ENCODE measurements at places on chromosomes 1 and 21.

- no peak for DNase-seq
Measured at GRCh38 chr1:243718022-243718421, 132.0 kb downstream of the AKT3 start.

GRCh38 chr1:20413136-20413775, 72.8 kb downstream of the CAMK2N1 start:
- no peak for DNase-seq

DNA sequence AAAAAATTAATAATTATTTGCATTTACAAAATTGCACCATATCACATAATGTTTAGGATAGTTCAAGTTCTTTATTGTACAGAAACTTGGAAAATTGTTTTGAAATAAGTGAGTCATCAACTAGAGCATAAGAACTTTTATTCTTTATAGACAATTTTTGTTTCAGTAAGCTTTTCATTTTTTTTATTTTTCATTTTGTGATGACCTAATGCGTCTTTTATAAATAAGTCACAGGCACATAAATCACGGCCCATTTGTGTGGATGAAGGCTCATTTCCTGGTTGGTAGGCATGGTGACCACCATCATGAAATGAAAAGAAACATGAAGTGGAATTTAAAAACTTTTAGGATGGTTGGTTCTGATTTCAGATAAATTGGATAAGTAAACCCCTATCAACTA, 39.3 kb downstream of the SPAG17 start:
- no peak for DNase-seq

- no peak for DNase-seq
Measured at GRCh38 chr1:89812992-89813391, 7.8 kb upstream of the LRRC8D start.

DNA sequence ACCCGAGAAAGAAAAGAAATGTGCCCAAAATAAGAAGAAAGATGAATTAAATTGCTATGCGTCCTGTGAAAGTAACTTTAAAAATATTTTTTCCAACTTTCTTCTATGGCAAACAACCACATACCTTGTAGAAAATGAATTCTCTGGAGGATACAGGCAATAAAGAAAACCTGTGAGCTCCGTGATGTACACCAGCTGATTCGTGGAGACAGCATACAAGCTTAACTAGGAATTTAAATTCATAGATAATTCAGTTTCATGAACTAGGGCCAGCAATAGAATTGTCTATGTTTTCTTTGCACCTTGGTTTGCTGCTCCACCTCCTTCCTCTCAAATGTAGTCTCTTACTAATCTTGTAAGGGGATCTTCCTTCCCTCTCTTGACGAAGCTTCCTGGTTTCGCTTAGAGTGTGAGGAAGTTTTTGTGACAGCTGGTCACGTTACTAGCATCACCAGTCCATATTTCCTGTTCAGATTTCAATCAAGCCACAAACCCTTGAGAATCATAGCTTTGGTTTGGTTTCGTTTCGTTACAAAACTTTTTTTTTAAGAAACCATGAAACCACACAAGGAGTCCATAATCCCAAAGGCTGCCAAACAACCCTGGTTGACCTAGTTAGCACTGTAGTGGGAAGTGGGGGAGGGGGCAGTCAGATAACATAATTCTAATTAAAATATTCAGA, 35.8 kb downstream of the GREM2 start:
- peak; percentile 22 for DNase-seq

GRCh38 chr21:29195981-29196669, 65.7 kb downstream of the MAP3K7CL start:
- DNase-seq = peak; percentile 83

DNA sequence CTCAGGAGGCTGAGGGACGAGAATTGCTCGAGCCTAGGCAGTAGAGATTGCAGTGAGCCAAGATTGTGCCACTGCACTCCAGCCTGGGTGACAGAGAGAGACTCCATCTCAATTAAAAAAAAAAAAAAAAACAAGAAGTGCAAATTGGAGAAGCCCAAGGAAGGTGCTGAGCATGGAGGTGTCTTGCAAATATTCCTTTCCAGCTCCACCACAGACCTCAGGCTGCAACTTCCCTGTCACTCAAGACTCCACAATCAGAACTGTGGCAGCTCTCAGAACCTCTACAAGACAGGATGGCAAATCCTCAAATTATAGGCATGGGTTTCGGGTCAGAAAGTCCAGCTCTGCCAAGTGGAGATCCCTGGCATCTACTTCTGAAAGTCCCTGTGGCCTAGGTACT, 104.4 kb upstream of the TIAM1 start:
- DNase-seq = no peak

GRCh38 chr1:7393136-7393535, 378.0 kb upstream of the VAMP3 start:
- DNase-seq = no peak

- no peak for DNase-seq
Measured at GRCh38 chr1:153253076-153253475, 6.4 kb upstream of the LORICRIN start.

GRCh38 chr1:180842491-180843275, 70.0 kb upstream of the KIAA1614 start:
- DNase-seq = no peak

DNA sequence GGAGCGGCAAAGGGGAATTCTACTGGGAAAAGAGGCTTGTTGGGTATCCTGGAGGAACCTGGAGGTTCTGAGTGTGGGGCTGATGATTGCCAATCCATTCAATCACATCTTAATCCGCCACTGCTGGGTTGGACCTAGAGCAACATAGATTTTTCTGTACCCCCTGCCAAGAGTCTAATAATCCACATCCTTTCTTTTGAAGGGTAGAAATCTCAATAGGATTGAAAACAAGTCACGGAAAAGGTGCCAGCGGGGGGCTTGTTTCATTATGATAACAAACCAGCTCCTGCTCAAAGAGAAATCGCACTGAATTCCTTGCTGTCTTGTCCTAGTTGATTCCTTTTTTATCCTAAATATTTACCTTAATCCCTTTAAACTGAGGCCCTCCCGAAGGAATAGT, 528.5 kb downstream of the ADGRL2 start:
- no peak for DNase-seq

DNA sequence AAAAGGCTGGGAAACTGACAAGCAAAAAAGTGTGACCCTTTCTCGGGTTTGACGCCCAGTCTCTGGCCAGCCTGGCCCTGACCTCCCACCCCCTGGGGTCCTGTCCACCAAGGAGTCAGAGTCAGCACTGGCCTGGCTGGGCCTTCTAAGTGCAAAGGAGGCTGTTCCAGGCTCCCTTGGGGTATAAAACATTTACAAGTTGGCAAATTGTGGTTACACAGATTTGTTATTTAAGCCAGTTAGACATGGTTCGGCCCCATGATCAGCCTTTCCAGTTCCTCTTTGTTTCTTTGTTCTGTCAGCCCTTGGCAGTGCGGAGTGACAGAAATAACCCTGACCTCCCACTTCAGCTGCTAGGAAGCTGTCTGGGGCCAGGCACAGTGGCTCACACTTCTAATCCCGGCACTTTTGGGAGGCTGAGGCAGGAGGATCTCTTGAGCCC, 161.6 kb upstream of the RAB4A start:
- no peak for DNase-seq

DNA sequence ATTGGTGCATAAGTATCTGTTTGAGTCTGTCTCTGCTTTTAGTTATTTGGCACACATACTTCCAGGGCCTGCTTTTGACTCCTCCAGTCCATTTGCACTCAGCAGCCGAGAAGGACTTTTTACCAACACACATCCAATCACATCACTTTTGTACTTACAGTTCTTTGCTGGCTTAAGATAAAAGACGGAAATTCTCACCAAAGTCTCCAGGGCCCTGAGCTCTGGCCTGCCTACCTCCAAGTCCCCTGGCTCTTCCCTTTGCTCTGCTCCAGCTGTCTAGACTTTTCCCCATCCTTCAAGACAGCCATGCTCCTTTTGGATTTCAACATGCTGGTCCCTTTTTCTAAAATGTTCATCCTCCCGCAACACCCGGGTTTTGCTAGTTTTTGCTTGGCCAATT, 2.2 kb upstream of the EVA1C start:
- DNase-seq = no peak

DNA sequence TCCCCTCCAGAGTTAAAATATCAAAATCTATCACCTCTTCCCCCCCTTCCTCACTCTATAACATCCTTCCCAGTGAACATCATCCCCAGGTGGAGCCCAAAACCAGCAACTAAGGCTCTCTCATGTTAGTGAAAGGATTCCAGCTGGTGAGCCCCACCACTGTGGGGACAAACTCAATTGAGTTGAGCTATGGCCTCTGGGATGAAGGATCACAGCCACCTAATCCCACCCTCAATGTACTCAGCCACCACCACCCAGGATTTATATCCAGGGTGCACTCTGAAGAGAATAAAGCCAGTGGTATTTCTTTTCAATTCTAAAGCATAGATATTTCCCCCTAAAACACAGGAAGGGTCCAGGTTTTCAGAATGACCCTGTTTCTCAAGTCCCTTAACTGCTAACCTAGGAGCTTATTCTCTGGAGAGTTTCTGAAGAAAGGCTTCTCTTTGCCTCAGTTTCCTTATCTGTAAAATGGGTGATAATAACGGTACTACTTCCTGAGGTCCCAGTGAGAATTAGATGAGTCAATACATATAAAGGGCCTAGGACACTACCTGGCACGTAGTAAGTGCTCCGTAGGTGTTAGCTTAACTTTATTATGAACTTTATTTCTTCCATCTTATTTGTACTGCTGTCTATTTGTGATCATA, 15.6 kb upstream of the BOLA1 start:
- DNase-seq = no peak

DNA sequence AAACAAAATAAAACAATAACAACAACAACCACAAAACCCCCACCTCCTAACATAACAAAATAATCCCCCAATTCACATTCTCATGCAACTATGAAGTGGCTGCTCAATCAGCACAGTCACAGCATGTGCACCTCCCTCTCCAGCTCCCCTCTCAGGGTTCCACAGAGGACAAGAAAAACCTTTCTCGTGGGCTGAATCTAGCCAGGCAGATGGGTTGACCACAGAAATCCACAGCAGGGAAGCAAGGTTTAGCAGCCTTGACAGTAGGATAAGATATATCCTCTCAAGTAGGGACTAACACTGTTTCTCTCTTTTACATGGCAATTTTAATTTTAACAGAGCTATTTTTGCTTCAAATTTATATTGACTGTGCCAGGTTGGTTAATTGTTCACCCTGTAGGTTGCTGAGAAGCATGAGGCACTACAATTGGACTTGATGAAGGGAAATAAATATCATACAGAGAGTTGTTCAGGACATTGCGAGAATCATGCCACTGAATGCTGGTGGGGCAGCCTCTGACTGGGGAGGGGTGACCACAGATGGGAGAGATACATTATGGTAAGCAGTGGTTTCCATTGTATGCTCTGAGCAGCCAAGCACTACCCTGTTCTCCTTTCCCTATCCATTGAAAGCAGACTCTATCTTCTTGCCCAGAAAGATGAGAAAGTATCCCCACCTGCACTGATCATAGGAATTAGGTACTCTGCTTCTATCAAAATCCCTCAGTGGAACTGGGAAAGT, 535.1 kb downstream of the DPYD start:
- DNase-seq = no peak

DNA sequence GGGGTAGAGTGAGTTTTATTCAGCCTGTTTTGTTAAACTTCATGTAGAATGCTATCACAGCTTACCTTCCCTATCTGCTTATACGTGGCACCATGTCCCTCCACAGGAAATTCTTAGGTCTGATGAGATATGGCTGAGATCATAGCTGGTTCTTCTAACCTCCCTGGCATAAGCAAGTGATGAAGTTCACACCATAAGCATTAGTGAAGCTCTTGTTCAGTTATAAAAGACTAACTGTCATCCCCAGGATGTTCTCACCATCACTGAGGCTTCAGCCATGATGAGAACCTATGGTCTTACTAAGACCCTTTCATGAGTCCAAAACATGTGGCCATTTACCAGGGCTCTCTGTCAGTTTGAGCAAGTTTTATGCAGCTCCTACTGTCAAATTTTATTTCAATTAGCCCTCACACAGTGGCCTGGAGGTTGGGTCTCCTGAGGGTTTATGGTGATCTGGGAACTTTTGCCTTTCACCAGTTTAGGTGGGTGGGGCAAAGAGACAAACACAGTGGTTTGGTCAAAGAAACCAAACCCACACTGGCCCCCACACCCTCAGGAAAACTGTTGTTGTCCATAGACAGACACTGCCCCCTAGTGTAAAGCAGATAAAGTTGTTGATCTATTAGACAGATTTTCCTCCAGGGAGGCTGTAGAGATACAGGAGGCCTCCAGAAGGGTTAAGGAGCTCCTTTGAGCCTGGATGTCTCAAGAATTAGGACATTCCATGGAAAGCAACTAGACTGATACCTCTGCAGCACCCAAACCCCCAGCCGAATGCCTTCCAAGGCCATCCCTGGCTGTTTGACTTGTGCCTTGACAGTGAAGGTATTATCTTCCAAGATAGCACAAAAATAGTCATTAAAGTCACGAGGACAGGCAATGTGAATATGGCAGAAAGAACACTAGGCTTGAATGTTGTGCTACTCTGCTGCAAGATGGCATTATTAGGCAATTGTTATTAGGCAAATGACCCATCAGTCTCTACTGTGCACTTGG, 5.0 kb downstream of the SLC22A15 start:
- peak; percentile 10 for DNase-seq

- DNase-seq = no peak
Measured at GRCh38 chr1:225280563-225280962, 147.3 kb downstream of the LBR start.

DNA sequence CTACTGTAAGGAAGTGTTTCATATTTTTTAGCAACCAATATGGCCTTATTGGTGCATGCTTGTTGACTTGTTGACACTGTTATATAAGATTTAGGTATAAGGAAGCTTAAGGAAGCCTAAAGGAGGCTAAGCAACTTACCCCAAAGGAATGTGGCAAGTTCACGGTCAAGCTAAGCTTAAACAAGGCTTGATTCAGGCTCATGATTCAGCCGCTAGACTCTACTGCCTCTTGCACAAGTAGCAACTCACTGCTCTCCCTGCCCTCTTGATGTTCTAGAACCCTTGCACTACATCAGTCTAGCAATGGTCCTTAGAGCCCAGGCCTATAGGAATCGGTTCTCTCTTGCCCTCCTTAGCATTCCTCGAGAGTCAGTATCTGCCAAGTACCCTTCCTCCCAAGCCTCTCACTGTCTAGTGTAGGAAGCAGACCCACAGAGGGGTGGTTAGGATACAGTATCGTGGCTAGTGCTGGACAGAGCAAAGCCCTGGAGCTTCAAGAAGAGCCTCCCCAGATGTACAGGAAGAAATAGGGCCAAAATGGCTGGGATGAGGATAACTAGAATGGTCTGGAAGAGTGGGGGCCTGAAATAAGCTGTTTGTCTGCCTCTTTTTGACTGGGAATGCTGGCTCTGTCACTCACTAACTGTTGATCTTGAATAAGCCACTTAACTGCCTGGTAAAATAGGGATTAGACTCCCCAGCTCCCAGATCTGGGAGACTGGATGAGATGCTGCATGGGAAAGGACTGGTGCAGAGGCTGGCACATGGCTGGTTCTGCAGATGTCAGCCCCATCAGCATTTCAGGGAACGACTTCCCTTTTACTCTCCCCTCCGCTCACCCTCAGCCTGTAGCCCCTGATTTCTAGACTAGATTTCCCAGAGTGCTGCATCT, 122.2 kb downstream of the NAV1 start:
- no peak for DNase-seq

GRCh38 chr21:34942911-34943310, 106.2 kb downstream of the RUNX1 start:
- DNase-seq = no peak
